Caco-2 (cell line): ENCODE measurements at places on chromosomes 2 and 18. TPM values are rescaled to one million over a fixed set of nuclear protein-coding genes. Genes with fewer than 3 reads are reported as not detected.

DNA sequence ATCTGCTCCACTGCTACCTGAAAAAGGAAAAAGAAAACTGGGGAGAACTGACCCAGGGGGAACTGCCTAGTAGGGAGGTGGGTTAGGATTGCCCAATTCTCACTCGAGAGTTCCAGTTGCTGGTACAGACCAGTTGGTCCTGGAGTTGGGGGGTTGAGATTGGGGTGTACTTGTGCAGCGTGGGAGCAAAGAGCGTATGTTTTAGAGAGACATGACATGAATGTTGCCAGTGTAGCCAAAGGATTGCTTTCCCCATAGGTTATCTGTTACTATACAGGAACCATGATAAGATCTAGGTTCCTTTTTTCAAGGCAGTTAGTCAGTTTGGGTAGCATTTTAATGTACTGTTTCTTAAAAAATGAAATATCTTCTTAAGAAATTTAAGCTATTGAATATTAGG lies 68.6 kb downstream of the APLF start:
- H3K4me1 ChIP-seq: no peaks in the 10 kb centered on the region
- no peak for DNase-seq
- no peaks in the 10 kb centered on the region for H3K27me3 ChIP-seq
- no peak overlapping the region for H3K27ac ChIP-seq
- no peak overlapping the region for H3K4me3 ChIP-seq
- H3K36me3 ChIP-seq: no peaks in the 10 kb centered on the region

- H3K36me3 ChIP-seq: no peaks in the 10 kb centered on the region
- DNase-seq: peak; percentile 47
- peaks cover 36% of the 10 kb centered on the region for H3K4me1 ChIP-seq
- H3K27me3 ChIP-seq: no peaks in the 10 kb centered on the region
- peak overlapping the region; percentile 64 for H3K27ac ChIP-seq
- H3K4me3 ChIP-seq: no peak overlapping the region
Measured at GRCh38 chr2:149648282-149649030, 60.9 kb upstream of the MMADHC start.

- H3K4me1 ChIP-seq: no peaks in the 10 kb centered on the region
- H3K27me3 ChIP-seq: no peaks in the 10 kb centered on the region
- no peak overlapping the region for H3K4me3 ChIP-seq
- H3K27ac ChIP-seq: no peak overlapping the region
Measured at GRCh38 chr18:45402485-45403056, 212.7 kb upstream of the SLC14A2 start.

- no peak overlapping the region for H3K27ac ChIP-seq
- no peaks in the 10 kb centered on the region for H3K27me3 ChIP-seq
- no peaks in the 10 kb centered on the region for H3K36me3 ChIP-seq
- no peaks in the 10 kb centered on the region for H3K4me1 ChIP-seq
- no peak overlapping the region for H3K4me3 ChIP-seq
Measured at GRCh38 chr18:61850756-61851155, 42.1 kb downstream of the RNF152 start.

The CYP26B1 gene
- 1.7 and 2.8 TPM in 2 replicates for total RNA-seq

- H3K4me1 ChIP-seq: no peaks in the 10 kb centered on the region
- no peak for DNase-seq
- H3K27me3 ChIP-seq: no peaks in the 10 kb centered on the region
- H3K36me3 ChIP-seq: no peaks in the 10 kb centered on the region
Measured at GRCh38 chr2:195898505-195899191, 170.0 kb downstream of the DNAH7 start.

GRCh38 chr18:9334973-9335696 lies 562 bp downstream of the TWSG1 start:
- no peaks in the 10 kb centered on the region for H3K27me3 ChIP-seq
- 0 out of 2 replicates have a peak, but pooled peaks cover 4% of the 10 kb centered on the region for H3K4me1 ChIP-seq
- peak overlapping the region; percentile 80 for H3K4me3 ChIP-seq
- H3K36me3 ChIP-seq: no peaks in the 10 kb centered on the region

GRCh38 chr2:227870710-227871374 lies 589 bp upstream of the DAW1 start:
- no peaks in the 10 kb centered on the region for H3K27me3 ChIP-seq
- peak overlapping the region; percentile 88 for H3K27ac ChIP-seq
- peak overlapping the region; percentile 56 for H3K4me3 ChIP-seq
- DNase-seq: peak; percentile 63
- peaks cover 32% of the 10 kb centered on the region for H3K4me1 ChIP-seq
- no peaks in the 10 kb centered on the region for H3K36me3 ChIP-seq

DNA sequence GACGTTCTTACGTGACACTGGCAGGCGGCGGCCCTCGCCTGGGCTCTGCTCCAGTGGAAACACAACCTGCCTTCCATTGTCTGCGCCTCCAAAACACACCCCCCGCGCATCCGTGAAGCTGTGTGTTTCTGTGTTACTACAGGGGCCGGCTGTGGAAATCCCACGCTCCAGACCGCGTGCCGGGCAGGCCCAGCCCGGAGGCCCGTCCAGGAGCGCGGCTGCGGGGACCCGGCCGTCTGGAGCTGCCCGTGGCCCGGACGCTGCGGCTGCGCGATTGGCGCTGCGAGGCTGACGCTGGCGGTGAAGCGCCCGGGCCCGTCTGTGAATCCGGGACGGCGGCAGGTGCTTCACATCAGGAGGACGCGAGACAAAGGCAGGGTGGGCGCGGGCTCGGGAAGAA lies 670.3 kb upstream of the SALL3 start:
- no peaks in the 10 kb centered on the region for H3K4me1 ChIP-seq
- H3K4me3 ChIP-seq: no peak overlapping the region
- DNase-seq: no peak
